Fibroblast of skin of right biceps (primary cell): ENCODE measurements at places on chromosomes 2 and 18.

DNA sequence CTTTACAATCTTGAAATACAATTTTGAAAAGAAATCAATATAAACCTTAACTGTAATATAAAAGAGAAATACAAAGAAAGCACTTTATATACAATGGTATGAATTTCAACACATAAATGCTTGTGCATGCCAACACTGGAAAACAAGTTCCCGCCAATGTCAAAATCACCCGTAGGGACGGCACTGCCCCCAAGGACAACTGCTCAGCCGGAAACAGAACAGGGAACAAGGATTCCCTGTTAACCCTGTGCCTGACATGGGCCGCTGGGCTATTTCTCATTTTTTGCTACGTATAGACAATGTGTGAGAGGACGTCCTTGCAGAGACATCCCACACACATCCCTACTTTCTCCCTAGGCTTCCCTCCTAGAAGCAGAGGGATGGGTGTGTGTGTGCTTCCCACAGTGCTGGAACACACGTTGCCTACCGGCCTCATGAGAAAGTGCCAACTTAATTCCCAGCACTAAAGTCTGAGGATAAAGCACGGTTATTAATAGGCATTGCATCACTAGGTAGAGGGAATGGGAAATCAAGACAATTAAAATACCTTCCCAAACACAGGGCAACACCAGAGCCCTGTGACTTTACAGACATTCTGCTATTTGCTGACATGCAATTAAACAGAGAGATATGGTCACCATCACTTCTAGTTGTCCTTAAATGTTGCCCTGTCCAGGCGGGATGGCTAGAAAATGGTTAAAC is 14.4 kb downstream of the AFG3L2 start:
- DNase-seq: no peak

DNA sequence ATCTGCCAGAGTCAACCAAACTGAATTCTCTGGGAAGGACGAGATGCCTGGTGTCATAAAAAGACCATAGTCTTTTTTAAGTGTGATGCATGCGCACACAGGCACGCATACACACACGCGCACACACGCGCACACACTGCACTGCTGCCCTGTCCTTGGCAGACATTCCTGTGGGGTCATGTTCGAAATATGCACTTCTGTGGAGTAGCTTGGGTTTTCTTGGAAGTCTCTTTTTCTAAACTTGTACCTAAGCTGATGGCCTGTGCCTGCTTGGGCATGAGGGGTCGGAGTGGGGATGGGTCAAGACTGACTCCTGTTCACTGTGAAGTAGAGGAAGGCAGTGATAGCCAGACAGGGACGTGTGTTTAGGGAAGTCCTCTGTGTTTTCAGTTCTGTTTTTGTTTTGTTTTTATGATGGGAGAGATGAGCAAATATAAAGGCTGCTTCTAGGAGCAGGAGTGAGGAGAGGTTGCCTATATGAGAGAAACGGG is 4.0 kb upstream of the RMC1 start:
- peak; percentile 45 for DNase-seq

- DNase-seq: no peak
These were observed 26.8 kb upstream of the ERCC3 start for GRCh38 chr2:127320586-127321275.

DNA sequence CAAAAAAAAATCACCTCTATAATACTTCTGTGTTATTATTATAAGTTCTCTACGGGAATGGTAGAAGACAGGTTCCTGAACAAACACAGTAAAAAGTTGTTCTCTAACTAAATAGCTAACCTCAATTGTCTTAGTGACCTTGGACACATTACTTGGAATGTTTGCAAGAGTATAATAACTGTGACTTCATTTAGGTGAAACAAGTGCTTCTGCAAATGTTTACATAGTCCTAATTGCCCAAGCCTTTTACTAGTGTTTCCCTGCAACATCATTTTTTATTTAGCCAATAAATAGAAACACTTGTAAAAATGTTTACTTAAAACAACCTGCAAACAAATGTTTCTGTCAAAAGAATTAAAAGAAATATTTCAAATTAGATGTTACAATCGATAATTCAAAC is 9.9 kb downstream of the PLEKHM3 start:
- DNase-seq: no peak

- DNase-seq: no peak
These were observed 41.6 kb downstream of the PLEKHB2 start for GRCh38 chr2:131146749-131147148.

- DNase-seq: no peak
These were observed 703.0 kb downstream of the TMEM182 start for GRCh38 chr2:103464831-103465230.

DNA sequence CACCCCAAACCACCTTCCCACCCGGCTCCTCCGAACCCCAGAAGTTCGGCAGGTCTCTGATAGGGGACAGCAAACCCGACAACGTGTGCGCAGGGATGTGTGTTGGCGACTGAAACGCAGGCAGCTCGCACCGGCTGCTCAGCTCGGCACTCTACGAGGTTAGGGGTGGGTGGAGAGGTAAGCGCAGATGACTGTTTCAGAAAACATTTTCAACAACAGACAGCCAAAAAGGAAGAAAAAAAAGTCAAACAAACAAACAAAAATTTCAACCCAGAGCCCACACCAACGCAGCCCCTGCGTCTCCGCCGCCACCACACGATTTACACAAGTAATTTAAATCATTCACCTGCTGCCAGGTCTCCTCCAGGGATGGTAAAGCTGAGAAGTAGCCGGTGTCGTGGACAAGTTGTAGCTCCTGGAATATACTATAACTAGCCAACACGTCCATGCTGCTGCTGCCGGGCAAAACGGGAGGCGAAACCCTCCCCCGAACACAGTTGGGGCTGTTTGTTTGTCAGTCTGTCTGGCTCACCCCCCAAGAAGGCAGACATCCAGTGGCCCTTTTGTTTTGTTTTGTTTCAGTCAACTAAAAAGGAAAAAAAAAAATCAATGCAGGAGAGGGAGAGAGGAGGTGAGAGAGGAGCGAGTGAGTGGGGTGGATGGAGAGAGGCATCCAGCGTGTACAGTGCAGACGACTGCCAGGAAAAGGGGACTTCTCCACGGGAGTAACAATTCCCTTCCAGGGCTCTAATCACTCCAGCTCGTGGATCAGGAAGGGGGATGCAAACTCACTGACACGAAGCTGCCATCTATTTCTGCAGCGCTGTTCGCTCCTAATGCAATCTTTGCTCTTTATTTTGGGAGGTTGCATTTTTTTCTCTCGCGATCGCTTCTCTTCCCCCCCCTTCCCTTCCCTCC is at the start of gene KLF7:
Gene KLF7 (minus strand): TSS at position 828 of the 918 bp plus-strand sequence. CDS start 380 bp downstream, at position 448.
- DNase-seq: peak; percentile 44
